ENCODE measurements at places on chromosomes 11 and 22.

GRCh38 chr22:48332438-48333322 is 1495.0 kb downstream of the BRD1 start:
- DNase-seq: no peak

DNA sequence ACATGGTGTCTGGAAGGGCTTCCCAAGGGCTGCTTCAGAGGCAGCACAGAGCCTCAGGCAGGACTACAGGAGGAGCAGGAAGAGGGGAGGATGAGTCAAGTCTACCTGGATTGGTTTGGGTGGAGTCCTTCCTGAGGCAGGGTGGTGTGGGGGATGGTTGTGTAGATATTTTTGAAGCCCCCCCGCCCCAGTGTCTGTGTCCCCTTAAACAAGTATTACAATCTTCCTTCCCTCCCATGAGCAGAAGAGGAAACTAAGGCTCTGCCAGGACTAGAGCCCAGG is 34.7 kb upstream of the FCHSD2 start:
- no peak for DNase-seq

GRCh38 chr11:102119997-102120396 is 9.8 kb downstream of the YAP1 start:
- DNase-seq: no peak

- no peak for DNase-seq
Measured at GRCh38 chr22:20015971-20016733, 471 bp downstream of the ARVCF start.

DNA sequence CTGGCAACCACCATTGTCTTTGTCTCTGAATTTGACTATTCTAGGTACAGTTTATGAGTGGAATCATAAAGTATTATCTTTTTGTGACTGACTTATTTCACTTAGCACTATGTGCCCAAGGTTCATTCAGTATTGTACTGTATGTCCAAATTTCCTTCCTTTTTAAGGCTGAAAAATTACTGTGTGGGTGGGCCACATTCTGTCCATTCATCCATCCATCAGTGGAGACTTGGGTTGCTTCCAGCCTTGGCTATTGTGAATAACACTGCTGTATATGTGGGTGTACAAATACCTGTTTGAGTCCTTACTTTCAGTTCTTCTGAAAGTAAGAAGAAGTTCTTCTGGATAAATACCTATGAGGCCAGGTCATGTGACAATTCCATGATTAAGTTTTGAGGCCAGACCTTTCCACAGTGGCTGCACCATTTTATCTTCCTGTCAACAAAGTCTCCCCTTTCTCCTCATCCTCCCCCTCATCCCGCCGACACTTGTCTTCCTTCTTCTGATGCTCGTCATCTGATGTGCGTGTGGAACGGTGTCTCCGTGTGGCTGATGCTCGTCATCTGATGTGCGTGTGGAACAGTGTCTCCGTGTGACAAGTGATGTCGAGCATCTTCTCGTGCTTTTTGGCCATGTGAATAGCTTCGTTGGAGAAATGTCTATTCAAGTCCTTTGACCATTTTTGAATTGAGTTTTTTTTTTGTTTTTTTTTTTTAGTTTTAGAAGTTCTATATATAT is 49.5 kb downstream of the SBF1 start:
- no peak for DNase-seq

GRCh38 chr11:112793416-112793815 is 167.8 kb upstream of the NCAM1 start:
- DNase-seq: no peak

DNA sequence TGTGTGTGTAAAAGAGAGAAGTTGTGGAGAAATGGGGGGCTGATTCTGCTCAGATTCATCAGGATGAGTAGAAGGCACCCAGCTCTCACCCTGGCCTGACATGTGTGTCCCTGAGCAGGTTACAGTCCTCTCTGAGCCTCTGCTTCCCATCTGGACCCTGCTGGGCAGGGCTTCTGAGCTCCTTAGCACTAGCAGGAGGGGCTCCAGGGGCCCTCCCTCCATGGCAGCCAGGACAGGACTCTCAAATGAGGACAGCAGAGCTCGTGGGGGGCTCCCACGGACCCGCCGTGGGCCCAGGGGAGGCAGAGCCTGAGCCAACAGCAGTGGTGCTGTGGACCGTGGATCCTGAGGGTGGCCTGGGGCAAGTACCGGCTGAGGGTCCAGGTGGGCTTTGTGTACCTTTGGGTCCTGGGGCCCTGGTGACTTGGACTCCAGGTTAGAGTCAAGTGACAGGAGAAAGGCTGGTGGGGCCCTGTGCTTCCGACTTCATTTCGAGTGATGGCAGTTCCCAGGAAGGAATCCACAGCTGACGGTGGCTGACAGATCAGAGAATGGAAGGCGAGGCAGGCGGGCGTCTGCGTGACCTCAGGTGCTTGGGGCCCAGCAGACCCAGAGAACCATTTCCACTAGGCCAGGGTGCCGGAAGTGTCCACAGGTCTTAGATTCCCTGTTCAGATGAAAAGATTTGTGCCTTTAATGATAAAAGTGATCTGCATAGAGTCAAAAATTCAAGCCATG is 21.9 kb downstream of the NEAT1 start:
- no peak for DNase-seq

- no peak for DNase-seq
Measured at GRCh38 chr11:128934351-128934750, 8.3 kb downstream of the TP53AIP1 start.

DNA sequence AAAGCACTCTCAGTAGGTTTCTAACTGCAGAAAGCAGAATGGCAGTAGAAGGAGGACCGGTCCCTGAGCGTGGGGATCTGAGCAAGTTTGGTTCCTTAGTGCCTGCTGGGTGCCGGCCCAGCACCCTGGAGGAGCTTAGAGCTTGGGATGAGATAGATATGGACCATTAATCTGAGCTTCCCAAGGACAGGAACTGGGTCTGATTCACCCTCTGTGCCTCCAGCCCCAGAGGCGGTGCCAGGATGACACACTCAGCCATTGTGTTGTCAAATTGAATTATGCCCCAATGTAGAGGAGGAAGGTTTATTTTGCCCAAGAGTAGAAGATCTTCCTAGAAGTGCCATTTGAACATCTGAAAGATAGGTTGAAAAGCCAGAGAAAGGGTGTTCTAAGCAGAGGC is 4.3 kb downstream of the ZC3H7B start:
- DNase-seq: no peak

DNA sequence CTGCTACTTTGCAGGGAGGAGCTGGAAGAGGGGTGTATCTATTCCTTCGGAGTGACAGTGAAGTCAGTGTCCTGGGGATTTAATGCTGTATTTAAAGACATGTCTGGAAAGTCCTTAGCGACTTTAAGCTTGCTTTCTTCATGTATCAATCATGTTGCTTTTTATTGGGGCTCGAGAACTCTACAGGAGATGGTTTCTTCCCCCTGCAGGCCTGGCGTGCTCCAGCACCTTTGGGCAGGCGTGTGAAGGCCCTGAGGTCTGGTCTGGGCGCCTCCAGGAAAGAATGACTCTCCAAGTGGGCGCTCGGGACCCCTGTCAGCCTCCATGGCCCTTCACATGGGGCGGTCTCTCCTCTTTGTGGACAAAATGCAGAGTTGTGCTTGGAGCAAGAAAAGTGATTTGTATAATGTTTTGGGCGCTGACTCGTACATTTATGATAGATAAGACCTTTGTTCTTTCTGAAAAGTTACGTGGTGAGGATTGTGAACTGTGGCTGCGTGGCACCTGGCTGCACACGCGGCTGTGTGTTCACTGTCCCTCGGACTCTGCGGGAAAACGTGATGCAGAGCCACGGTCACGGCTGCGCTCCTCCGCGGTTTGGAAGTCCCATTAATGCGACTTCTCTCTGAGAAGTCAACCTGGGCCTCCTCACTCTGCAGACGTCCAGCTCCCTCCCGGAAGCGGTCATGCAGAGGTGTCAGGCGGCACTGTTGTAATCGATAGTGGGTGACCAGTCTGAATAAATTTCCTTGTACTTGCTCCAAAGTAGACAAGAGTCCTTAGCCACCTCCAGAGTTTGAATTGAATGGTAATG is 282.5 kb downstream of the TBC1D22A start:
- no peak for DNase-seq

DNA sequence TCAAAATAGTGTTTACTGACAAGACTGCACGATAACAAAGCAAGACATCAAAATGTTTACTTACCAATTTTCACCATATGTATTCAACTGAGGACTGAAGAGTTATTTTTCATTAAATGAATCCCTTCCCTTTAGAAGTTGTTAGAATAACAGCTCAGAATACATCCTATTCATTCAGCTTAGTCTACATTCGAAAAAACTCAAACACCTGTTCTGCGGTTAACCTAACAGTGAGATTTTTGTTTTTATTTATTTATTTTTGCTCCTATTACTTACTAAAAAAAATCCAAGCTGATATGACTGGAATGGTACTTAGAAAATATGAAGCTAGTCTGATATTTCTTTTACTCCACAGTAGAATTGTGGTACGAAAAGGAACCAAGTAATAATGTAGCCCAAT is 10.0 kb downstream of the KCNA4 start:
- no peak for DNase-seq

- no peak for DNase-seq
Measured at GRCh38 chr11:47056261-47056915, 119.8 kb downstream of the CSTPP1 start.

- no peak for DNase-seq
Measured at GRCh38 chr22:36955691-36956090, 42.3 kb downstream of the CSF2RB start.

- no peak for DNase-seq
Measured at GRCh38 chr22:40476341-40476740, 105.9 kb downstream of the SGSM3 start.

DNA sequence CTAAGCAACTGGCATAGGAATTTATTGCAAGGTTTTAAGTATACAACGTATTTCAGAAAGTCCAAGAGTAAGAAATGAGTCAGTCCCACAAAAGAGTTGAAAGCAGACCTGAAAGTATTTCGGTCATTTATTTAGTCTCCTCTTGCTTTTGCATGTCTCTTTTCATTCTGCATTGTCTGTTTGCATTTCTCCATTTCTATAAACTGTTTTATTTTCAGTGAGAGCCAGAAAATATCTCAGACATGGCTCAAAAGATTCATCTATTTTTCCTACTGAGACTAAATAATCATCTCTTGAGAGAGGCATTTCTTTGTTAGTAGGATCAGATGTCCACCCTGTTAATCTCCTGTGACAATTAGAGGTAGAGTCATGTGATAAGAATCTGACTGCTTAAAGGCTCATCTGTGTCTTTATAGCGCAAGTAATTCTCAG is 219.1 kb upstream of the CCDC179 start:
- DNase-seq: no peak

DNA sequence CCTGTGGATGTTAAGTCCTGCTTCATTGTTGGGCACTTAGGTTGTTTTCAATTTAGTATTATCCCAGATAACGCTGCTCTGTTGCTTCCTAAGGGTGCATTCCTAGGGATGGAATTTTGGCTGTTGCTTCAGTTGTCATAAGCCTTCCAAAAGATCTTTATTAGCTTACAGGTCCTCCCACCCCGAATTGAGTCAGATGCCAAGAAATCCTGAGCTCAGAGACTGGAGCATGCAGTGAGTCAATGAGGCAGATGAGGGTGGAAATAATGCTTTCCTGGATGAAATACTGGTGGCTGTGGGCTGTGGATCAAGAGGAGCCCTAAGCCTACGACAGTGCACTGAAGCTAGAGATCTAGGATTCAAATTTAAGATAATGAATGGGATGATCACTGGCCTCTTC is 10.7 kb upstream of the IL18BP start:
- DNase-seq: no peak

DNA sequence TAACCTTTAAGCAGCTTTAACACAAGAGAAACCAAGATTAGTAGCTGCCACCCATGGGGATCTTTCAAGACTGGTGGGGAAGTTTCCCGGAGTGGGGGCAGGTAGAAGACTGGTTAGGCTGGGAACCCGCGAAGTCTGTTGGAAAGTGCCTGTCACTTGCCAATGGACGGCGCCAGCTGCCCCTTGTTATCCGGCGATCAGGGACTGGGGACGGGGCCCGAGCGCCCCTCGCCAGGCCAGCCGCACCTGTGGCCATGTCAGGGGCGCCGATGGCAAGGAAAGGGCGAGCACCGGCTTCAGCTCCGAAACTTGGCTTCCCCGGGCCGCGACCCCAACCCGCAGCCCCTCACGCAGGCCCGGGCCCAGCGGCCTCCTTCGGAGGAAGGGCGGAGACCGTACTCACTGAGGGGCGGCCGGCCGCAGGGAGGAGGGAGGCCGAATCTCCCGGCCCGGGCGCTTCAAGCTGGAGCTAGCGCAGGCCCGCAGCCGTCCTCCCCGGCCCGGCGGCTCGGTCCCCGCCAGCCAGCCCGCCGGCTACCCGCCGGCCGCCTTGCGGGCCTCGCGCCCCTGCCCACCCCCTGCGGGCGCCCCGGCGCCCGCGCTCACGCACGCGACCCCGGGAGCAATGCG is 539 bp downstream of the EIF4ENIF1 start:
- no peak for DNase-seq

- no peak for DNase-seq
Measured at GRCh38 chr22:43277987-43278601, 65.1 kb downstream of the SCUBE1 start.

GRCh38 chr11:47765086-47765485 is 2.1 kb downstream of the FNBP4 start:
- DNase-seq: no peak

- DNase-seq: no peak
Measured at GRCh38 chr22:48864748-48865147, 962.9 kb downstream of the BRD1 start.

- no peak for DNase-seq
Measured at GRCh38 chr11:118071416-118072030, 5.4 kb upstream of the TMPRSS4 start.

DNA sequence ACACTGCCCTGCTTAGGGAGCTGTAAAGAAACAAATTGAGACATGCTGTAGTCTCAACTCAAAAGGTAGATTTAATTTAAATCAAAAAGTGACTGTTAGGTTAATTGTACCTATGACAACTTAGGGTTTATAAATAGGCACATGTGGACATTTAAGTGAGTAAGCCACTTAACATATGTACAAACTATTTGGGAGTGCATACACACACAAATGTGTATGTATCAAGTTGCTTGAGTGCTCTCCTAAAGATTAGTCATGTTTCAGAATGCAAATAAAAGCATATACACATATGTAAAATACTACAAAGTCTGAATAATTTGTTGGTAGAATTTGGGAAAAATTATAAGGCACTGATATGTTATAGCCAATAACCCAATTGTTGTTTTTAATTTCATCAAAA is 1435.7 kb downstream of the LRRC4C start:
- no peak for DNase-seq

GRCh38 chr11:9563196-9563730 is 10.2 kb upstream of the WEE1 start:
- DNase-seq: no peak

GRCh38 chr11:88511006-88511405 is 173.5 kb upstream of the CTSC start:
- no peak for DNase-seq

DNA sequence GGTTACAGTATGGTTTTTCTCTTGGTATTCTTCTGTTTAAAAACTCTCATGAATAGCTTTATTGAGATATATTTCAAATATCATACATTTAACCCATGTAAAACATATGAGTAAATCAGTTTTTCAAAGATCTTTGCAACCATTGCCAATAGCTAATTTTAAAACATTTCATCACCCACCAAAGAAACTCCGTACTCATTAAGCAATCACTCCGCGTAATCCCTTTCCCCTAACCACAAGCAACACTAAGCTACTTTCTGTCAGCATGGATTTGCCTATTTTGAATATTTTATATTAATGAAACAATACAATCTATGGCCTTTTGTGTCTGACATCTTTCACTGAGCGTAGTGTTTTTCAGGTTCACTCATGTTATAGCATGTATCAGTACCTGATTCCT is 697.9 kb upstream of the ANO5 start:
- DNase-seq: no peak
